Stimulated activated CD8-positive, alpha-beta memory T cell treated with anti-CD3 and anti-CD28 coated beads, Interleukin-12 subunit alpha, Interleukin-12 subunit beta, amount 100 ng/mL, for 1 hour (primary cell): ENCODE measurements at places on chromosomes 12 and 14.

DNA sequence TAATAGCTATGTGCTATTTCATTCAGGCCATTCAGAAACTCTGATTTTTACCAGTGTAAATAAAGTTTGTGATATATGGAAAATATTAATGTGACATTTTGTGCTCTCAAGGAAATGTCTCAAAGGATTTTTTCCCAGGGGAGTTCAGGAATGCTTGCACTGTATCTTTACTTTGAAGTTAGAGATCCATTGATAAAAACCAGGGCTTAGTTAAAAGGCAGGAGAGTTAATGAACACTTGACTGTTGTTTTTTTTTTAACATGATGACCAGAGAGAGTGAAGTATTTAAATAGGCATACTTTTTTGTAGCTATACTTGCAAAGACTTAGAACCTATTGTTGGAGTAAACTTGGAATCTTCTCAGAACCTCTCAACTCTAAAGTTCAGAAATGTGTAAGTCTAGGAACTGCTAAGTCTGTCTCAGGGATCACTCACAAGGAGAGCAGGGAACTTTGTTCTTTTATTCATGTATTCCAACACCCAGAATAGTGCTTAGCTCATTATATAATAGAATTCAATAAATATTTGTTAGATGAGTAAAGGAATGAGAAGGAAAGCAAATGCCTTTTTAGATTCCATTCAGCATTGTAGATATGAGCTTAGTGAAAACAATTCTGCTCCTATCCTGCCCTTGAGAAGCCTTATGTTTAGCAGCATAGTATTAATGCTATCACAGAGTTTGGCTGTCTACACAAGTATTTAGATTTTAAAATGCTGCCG lies 117.5 kb downstream of the DAAM1 start:
- DNase-seq: no peak

DNA sequence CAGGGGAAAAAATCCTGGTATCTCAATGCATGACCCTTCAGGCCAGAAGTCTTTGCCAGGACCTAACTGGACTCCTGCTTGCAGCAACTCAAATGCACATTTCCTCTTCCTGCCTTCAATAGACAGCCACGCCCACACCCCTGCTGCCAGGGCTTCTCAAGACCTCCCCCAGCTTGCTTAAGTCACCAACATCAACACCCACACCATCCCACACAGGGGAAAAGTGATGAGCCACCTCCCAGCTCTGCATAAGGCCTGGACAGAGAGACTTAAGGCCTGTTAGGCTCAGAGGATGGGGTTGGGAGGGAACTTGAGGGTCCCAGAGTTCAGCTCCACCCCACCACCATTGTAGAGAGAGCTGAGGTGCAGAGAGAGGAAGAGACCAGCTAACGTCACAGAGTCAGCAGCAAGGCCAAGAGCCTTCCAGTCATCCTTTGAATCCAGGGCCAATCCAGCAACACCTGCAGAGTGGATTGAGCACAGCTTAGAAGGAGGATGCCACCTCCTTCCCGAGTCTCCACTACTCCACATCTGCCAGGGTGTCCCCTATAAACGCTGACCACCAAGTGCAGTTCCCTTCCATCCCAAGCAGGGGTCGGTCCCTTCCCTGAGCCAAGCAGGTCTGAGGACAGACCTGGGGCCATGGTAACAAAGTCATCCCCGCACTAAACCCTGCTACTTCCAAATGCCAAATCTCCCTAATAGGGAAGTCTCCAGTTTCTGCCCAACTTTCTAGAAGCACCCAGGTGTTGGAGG lies 50.0 kb downstream of the KDM2B start:
- DNase-seq: peak; percentile 61

DNA sequence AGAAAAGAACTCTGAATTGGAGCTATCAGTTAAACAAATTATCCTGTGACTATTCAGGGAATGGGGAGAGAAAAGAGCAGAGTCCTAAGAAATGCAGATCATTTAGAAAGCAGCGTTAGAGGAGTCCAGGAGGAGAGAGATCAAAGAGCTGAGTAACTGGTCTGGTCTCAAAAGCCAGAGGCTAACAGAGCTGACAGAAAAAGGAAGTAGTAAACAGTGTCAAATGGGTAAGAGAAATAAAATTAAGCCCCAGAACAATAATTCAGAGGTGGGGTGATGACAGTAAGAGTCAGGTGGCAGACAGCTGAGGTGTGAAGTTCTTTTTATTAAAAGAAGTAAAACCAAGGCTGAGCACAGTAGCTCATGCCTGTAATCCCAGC lies 19.3 kb downstream of the GXYLT1 start:
- DNase-seq: no peak

- no peak for DNase-seq
Measured at GRCh38 chr14:74368026-74368425, 19.8 kb downstream of the VRTN start.

DNA sequence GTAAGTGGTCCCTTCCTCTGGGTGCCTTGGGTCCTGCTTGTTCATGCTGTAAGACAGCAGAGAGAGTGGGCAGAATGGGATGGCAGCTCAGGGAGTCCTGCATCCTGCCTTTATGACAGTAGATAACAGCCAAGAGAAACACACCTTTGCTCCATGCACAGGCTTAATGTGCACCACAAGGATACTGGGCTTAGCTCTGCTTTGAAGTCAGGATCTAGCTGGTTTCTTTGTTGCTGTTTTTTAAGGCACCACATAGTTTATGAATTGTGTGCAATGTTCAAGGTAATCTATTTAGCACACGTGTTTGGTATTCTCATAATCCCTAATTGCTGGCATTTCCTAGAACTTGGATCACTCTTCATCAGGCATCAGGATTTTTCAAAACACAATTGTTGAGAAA lies 239.5 kb upstream of the DCN start:
- no peak for DNase-seq

DNA sequence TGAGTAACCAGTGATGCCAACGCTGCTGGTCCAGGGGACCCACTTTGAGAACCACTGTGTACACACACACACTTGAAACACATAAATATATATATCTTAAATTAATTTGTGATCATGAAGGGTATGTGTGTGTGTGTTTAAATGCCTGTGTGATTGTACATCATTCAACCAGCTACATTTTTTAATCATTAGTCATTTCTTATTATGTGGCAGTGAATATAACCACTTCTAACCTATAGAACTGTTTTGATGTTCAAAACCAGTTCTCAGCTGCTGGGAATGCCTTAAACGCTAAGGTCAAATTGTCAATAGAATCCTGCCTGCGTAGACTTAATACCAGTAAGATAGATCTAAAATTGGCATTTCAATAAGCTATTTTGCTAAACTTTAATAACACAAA lies 330.0 kb downstream of the SYT1 start:
- no peak for DNase-seq

DNA sequence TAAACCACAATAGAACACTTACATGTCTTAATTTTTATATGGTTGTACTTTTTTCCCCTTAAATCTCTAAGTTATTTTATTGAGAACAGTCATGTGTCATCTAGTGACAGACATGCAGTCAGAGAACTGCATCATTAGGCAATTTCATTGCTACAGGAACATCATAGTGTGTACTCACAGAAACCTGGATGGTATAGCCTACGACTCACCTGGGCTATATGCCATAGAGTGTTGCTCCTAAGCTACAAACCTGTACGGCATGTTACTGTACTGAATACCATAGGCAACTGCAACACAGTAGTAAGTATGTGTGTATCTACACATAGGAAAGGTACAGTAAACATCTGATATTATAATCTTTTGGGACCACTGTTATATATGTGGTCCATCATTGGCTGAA lies 557.6 kb downstream of the PRKD1 start:
- no peak for DNase-seq

DNA sequence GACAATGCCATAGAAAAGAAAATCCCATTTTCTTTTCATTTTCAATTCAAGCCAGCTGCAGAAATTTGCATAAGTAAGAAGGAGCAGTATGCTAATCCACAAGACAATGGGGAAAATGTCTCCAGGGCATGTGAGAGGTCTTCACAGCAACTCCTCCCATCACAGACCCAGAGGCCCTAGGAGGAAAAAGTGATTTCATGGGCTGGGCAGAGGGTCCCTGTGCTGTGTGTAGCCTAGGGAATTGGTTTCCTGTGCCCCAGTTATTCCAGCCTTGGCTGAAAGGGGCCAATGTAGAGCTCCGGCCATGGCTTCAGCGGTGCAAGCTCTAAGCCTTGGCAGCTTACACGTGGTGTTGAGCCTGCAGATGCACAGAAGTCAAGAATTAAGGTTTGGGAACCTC lies 211.4 kb downstream of the CCDC59 start:
- DNase-seq: no peak

GRCh38 chr12:51531978-51532497 lies 59.0 kb upstream of the SCN8A start:
- peak; percentile 52 for DNase-seq

- no peak for DNase-seq
Measured at GRCh38 chr14:69149461-69150244, 3.3 kb downstream of the DCAF5 start.

DNA sequence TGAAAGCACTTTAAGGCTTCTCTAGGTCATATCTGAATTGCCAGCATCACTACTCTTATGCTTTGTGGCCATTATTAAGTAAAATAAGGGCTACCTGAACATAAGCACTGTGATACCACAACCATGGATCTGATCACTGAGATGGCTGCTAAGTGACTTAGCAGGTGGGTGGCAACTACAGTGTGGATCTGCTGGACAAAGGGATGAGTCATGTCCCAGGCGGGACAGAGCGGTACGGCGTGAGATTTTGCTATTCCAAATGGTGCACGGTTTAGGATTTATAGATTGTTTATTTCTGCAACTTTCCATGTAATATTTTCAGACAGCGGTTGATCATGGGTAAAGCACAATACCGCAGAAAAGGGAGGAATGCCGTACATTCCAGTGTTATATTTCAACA lies 39.4 kb downstream of the MLXIP start:
- no peak for DNase-seq

DNA sequence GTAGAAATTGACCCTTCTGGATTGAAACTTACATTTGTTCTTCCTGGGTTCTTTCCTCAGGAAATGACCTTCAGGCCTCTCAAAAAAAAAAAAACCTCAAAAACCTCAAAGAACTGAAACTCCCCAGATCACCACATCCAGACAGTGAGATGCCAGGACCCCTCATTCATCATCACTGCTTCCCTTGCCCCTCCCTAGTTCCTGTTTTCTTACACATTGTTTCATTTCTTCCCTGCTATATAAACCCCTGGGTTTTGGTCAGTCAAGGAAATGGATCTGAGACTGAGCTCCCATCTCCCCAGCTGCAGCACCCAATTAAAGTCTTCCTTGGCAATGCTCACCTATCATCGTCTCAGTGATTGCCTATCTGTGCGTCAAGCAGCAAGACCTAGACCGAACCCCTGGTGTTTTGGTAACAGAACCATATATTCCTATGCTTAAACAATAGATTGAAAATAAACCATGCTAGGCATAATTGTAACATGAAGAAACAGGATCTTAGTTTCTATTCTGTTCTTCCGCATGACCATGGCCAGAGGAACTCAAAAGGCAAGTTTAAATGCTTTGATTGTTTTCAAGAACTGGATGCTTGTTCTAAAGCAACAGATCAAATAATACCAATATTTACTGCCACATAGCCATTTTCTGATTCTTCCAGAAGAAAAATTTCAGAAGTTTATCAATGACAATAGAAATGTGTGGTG lies 108.0 kb upstream of the MAX start:
- DNase-seq: no peak

- DNase-seq: no peak
Measured at GRCh38 chr12:97452230-97452629, 10.4 kb upstream of the RMST start.

GRCh38 chr12:127108360-127109215 lies 1158.4 kb upstream of the TMEM132C start:
- DNase-seq: peak; percentile 9

DNA sequence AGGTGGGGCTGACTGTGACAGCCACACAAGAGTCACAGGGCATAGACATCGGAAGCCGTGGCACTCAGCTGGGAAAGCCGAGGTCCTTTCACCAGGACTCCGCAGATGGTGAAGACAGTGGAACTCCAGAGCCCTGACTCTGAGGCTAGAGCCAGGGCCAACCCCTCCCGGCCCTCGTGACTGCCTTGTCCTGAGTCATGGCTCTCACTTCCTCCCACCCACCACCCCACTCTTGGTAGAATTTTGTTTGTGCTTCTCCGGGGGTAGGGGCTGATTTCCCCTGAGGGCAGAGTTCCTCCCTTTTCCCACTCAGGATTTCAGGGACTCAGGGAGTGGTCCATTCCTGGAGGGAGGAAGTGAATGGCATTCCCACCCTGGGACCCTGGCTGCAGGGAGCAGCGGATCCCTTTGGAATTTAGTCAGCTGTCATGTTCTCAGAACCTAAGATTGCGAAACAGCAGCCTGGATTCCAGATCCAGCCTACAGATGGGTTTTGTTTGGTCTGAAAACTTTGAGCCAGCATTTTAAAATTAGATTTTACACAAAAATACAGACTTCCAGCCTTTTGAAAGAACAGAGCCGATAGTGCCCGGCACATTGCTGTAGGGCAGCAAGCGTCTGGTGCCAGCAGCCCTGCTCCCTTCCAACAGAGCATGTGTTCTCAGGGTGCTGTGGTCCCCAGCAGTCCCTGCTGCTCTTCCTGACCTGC lies 50.7 kb downstream of the TPCN1 start:
- no peak for DNase-seq
